ENCODE measurements at places on chromosomes 2 and 18. TPM values are rescaled to one million over a fixed set of nuclear protein-coding genes. Genes with fewer than 3 reads are reported as not detected.

GRCh38 chr2:166148500-166149400 is 20.9 kb upstream of the SCN1A start:
- no peak for DNase-seq

Gene MAP3K19
- polyA plus RNA-seq: 0.13 TPM

DNA sequence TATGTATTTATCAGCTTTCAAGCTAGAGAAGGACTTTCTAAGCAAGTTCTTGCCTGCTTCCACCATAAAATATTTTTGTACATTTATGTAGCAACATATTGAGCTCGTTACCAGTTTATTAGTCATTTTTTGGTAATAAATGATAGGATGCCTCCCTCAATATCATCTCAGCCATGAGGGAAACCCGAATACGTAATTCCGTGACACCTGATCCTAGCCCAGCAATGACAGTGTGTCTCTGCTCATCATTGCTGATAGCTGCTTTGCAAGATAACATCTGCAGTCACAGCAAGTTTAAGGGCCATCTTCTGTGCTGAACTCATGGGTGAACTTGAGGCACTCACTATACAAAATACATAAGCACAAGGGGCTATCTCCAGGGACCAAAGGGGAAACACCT is 62.2 kb downstream of the COL6A3 start:
- no peak for DNase-seq

Gene KYNU
- polyA plus RNA-seq: 0.66 TPM

DNA sequence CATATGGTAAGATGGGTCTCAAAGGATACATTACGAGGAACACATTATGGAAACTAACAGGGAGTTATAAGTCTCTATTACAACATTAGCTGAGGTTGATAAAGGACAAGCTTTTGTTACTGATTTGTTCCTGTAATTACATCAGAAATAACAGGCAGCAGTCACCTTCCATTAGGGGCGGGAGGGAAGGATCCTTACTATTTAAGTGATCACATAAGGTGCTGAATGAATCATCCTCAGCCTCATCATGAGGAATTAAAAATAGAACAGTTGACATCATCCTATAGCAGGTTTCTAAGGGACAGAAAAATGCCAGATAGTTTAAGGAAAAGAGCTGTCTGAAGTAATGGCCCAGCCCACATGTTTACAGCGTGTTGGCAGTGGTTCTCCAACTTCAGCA is 86.9 kb upstream of the MGAT5 start:
- peak; percentile 36 for DNase-seq
